Femur (tissue), 1 donor: ENCODE measurements at places on chromosomes 4 and X.

DNA sequence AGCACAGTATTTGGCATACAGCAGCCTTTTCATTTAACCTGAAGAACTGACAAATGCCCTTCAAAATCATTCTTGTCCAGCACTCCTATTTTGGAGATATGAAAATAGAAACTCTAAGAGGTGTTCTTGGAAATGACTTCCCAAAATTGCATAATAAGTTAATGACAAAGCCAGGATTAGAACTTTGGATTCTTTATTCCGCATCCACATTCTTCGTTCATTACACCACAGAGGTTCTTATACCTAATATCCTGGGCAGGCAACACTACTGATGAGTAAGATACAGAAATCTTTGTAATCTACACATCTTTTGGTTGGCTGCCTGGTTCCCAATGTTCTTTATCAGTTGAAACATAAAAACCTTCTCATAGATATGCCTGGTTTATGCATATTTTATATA is 5.9 kb downstream of the COL25A1 start:
- DNase-seq: no peak

DNA sequence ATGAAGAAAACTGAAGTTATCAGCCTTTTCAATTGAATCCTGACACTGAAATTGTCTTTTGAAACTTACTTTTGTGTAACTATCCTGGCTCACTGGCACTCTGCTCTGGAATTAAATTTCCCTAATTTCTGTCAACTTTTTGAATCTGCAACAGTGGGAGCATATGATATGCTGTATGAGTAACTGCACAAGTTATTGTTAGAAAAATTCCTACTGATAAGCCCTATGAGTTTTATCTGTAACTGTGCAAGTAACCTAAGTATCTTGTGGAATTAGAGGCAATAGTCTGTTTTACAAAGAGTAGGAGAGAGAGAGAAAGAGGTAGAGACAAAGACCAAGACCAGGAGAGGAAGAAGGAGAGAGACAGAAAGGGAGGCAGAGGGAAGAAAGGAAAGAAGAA is 9.2 kb upstream of the HPGD start:
- DNase-seq: no peak

GRCh38 chr4:38983787-38984598 is 48.2 kb downstream of the TMEM156 start:
- no peak for DNase-seq

GRCh38 chr4:48490012-48490679 is at the start of gene ZAR1:
TSS of gene ZAR1 (plus strand) at chr4:48490252. CDS start at chr4:48490292, 40 bp downstream.
- DNase-seq: peak; percentile 20

DNA sequence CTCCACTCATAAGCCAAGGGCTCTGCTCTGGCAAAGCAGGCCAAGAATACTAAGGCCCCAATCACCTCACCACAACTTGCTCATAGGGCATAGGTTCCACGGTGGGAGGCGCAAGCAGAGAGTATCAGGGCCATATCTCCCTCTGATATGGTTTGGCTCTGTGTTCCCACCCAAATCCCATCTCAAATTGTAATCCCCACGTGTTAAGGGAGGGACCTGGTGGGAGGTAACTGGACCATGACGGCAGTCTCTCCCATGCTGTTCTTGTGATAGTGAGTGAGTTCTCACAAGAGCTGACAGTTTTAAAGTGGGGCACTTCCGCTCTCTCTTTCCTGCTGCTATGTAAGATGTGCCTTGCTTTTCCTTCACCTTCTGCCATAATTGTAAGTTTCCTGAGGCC is 88.7 kb downstream of the SHROOM4 start:
- DNase-seq: no peak

- no peak for DNase-seq
These were observed 647.4 kb downstream of the BCOR start for GRCh38 chrX:39450234-39450977.

- no peak for DNase-seq
These were observed 28.7 kb upstream of the CASK start for GRCh38 chrX:41952102-41952501.

DNA sequence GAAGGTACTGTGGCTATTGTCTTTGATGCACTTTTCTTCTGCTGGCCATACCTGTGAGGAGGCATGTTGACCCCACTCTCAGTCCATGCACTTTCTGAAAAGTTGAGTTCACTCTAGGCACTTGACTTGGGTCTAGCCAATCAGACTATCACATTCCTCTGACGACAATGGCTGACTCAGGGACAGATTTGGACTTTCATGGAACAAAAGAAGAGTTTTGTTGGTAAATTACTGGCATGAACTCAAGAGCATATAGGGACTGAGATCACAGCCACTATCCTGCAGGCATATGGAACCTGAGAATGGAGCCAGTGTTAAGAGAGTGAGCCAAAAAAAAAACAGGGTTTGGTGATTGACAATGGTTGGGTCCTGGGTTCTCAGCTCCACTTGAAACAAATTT is 24.6 kb upstream of the CXCL6 start:
- DNase-seq: no peak

DNA sequence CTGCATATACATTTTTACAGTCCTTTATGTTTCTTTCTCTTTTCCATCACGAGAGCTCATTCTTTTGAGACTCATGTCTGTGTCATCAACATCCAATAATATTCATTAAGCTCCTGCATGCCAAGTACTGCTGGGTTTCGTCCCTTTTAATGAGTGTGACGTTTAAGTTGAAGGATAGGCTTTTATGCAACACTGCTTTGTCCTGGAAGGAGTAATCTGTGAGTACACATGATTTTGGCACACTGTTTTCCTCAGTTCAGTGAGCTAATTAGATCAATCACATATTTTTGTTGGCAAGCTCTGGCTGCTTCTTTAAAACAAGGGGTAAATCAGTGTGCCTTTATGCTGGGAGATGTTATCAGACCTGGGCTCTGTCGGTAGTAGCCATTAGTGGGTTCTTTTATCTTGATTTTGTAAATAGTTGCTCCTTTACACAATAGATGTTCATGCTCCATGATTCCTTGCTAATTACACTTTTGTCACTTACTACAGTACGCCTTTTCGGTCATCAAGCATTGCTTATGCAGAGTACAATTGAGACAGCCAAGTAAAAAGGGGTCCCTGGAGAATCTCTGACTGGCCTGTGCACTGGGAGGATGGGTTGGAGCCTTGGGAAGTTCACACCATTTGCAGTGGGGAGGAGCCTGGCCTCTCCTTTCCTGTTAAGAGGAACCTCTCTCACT is 132.6 kb downstream of the FHIP1A start:
- DNase-seq: no peak

DNA sequence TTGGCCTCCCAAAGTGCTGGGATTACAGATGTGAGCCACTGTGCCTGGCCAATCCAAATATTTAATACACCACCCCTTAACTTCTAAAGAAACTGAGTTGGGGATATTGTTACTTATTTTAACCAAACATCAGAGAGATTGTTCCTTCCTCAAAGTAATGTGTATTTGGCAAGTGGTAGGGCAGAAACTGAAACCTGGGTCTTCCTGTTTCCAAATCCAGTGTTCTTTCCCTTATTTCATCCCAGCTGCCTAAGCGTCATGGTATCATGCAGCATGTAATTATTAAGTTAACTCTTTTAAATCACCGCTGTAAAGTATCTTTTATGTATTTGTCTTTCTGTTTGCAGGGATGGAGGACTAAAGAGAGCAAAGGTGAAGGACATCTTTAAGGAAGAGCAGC is 68.4 kb downstream of the GPAT3 start:
- DNase-seq: no peak

DNA sequence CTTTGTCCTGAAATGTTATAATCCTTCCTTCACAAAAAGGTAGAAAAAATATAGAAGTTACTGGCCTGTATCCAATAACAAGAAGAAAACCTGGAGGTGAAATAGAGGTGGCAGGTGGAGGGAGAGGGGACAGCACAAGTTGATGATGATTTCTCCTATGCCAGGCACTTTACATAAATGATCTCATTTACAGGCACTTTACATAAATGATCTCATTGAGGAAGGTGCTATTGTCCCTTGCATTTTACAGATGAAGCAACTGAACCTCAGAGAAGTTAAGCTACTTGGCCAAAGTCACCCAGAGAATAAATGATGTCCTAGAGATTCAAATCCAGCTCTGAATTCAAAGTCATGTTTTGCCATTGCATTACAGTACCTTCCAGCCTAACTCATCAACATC is 7.1 kb upstream of the OPHN1 start:
- no peak for DNase-seq

- DNase-seq: no peak
These were observed 14.0 kb downstream of the RAP1GDS1 start for GRCh38 chr4:98275145-98275544.

DNA sequence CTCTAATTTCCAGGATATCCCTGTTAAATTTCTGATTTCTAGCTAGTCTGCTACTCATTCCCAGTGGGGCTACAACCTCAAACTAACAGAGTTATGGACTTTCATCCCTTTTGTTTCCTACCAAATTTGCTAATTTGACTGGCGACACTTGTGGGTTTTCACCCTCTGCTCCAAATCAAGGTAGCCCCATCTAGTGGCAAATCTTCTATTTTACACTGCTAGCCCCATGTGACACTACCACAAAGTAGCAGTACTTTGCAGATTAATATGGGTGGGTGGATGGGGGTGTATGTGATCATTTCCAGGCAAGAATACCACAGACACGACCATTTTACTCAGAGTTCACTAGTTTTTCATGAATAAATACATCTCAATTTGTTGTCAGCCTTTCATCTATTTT is 150.3 kb downstream of the MSL3 start:
- no peak for DNase-seq

DNA sequence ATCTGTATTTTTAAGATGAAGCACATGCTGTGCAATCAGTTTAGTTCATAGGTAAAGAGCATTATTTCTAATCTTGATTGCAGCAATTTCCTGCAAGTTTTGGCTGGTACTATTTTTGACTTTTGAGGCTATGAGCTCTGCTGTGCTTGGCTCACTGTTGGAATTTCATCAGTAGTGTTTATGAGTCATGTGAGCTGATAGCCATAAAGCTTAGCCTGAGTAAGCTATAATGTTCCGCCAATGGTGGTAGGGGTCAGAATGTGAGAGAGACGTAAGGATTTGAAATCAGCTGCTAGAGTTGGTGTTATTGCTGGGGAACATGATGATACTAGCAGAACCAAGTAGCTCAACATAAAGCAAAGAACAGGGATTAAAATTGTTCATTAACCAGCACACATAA is 590.9 kb upstream of the GNPDA2 start:
- no peak for DNase-seq
